IPS-NIHi11 (cell line): ENCODE measurements at places on chromosomes 12 and 14.

GRCh38 chr14:90114554-90114953, 52.8 kb downstream of the KCNK13 start:
- peak; percentile 18 for DNase-seq

DNA sequence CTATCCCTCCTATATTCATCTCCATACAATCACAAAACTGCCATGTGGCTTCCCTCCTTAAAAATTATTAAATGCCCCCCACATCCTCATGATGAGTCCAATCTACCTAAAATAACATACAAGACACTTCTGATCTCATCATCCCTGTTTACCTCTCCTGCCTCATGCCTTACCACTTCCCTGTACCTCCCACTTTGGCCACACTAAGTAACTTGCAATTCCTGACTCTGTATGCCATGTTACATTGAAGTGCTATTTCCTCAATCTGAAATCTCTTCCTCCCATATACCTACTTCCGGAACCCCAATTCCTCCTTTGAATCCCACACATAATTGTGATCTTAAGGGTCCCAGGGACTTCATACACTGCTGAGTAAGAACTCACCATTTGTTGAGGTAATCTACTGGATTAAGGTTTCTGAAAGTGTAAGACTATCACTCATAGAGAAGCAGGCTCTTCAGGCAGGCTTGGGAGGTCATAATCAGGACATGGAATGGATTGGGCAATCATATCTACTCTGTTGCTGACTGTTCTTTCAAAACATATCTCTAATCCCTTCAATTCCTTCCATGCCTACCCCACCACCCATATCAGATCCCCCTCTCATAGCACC, 117.6 kb upstream of the PLEKHG7 start:
- DNase-seq: no peak

DNA sequence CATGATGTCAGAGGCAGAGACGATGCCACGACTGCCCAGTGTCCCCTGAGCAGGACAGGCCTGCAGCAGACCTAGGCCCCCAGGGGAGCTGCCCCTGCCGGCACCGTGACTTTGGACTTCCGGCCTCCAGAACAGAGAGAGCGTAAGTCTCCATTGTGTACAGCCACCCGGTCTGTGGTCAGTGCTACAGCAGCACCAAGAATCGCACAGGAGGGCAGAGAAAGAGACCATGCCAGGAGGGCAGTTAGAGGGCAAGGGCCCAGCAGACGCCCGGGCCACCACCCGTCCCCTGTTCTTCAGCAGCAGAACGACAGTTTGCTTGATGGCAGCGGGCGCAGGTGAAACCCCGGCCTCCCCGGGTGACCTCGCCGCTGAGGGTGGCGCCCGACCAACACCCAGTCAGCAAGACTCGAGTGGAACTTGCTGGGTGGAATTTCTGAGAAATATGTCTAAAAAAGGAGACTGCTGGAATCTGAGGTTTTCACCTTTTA, 19.7 kb downstream of the GALNT9 start:
- DNase-seq: no peak

DNA sequence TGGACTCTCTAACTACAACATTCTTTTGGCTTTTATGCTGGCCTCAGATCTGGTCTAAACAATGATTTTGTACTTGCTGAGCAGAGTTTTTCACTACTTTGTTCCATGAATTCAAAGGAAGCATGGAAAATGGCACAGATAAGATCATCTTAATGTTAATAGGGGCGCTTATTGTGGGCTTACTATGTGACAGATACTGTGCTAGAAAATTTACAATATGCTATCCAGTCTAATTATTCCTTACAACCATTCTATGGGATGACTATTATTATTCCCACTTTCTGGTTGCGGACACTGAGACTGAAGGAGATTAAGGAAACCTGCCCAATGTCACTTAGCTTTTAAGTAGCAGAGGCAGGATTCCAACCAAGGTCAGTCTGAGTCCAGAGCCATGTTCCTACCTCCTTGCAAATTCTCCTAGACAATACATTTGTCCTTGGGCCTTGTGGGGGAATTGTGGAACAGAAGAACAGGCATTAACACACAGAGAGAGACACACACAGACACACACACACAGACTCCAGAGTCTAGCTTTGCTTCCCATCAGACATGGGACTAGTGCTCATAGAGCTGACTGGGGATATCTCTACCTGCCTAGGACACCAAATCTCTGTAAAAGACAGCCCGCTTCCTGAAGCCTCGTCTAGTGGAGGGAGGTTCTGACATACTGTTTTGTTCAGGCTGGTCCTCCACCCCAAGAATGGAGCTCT, 107.7 kb downstream of the SLC38A1 start:
- no peak for DNase-seq

- DNase-seq: no peak
Observed at GRCh38 chr12:21881965-21882364, 59.3 kb downstream of the ABCC9 start.

- no peak for DNase-seq
Observed at GRCh38 chr14:105412771-105413543, 6.7 kb upstream of the MTA1 start.

DNA sequence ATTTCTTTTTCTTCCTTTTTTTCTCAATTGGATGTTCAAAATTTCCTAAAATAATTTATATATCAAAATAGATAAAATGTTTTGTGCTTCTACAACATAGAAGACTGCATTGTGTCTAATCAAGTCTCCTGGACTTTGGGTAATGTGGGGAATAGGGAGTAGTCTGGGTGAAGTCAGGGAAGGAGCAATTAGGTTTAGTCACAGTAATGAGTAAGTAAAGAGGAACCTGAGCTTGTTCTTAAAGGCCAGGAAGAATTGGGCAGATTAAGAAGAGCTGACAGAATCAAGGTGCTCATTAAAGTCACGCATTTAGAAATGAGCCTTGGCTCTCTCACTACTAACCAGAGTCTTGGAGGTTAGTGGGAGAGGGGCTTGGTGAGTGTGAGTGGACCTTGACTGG, 233.3 kb upstream of the SSTR1 start:
- DNase-seq: no peak

DNA sequence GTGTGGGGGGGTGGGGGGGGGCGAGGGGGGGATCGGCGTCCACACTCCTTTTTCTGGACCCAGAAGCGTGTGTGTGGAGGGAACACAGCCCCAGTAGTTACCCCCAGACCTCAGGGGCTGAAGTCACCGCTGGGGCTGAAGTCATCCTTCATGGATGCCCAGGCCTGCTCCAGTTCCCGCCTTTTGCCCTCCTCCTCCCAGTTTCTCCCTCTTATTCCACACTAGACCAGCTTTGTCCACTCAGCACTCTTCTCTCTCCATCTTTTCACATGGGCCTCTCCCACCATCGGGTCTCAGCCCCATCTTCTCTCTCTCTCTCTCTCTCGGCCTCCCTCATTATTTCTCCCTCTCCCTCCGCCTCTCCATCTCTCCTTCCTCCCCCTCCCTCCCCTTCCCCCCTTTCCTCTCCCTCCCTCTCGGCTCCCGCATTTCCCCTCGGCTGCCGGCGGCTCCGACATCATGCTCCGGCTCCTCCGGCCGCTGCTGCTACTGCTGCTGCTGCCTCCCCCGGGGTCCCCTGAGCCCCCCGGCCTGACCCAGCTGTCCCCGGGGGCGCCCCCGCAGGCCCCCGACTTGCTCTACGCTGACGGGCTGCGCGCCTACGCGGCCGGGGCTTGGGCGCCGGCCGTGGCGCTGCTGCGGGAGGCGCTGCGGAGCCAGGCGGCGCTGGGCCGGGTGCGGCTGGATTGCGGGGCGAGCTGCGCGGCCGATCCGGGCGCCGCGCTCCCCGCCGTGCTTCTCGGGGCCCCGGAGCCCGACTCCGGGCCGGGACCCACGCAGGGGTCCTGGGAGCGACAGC, at the start of gene P3H3:
P3H3 (plus strand) TSS at position 426 of the 799 bp plus-strand sequence; CDS start at position 460, 34 bp downstream.
- DNase-seq: peak; percentile 68

GRCh38 chr14:75277008-75277814, 1.4 kb upstream of the FOS start:
- DNase-seq: peak; percentile 85
